ENCODE measurements at places on chromosomes 1 and 21.

GRCh38 chr1:160975026-160975425 is 20.4 kb upstream of the ITLN2 start:
- no peak for DNase-seq

GRCh38 chr1:71986160-71986559 is 296.2 kb downstream of the NEGR1 start:
- no peak for DNase-seq

- DNase-seq = no peak
These were observed 120.7 kb downstream of the BACH1 start for GRCh38 chr21:29419422-29419821.

DNA sequence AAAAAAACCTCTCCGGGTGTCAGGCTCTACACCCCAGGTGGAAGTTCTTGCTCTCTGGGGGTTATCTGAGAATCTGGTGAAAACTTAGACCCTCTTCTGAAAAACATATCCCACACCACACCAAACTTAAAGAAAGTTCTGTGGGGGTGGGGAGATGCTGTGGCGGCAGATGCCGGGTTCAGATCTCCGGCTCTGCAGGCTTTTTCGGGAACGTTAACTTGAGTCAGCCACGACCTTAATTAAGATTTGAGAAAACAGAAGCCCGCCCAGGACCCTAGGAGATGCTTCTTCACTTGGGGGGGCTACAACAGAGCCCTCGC is 2.3 kb downstream of the RCC2 start:
- DNase-seq = no peak

GRCh38 chr1:47987601-47988000 is 9.6 kb downstream of the TRABD2B start:
- DNase-seq = no peak

DNA sequence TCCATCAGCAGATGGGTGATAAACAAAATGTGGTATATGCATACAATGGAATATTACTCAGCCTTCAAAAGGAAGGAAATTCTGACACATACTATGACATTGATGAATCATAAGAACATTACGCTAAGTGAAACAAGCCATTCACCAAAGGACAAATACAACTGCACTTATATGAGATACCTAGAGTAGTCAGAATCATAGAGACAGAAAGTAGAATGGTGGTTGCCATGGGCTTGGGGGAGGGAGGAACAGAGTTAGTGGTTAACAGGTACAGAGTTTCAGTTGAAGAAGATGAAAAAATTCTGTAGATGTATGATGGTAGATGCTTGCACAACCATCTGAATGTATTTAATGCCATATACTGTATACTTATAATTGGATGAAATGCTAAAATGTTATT is 39.1 kb upstream of the KCNK2 start:
- DNase-seq = no peak

DNA sequence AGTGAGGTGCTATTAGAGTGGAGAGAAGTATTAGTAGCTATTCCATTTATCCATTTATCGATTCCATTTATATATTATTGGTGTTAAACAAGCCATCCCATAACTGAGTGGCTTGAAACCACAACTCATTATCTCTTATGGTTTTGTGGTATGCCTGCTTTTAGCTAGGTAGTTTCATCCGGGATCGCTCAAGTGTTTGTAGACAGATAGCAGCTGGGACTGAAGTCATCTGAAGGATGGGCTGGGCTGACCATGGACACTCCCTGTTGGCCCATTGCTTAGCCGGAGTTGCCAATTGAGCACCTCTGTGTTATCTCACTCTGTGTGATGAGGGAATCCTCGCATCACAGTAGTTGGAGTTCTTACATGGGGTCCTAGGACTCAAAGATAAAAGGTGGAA is 622.5 kb downstream of the PLA2G4A start:
- no peak for DNase-seq

GRCh38 chr1:220894025-220894923 is 15.0 kb downstream of the HLX start:
- no peak for DNase-seq

All from omental fat pad (tissue), 4 donors.